ENCODE measurements at places on chromosomes 12 and 14.

GRCh38 chr14:104161602-104162367 is 23.4 kb downstream of the KIF26A start:
- no peak for DNase-seq

DNA sequence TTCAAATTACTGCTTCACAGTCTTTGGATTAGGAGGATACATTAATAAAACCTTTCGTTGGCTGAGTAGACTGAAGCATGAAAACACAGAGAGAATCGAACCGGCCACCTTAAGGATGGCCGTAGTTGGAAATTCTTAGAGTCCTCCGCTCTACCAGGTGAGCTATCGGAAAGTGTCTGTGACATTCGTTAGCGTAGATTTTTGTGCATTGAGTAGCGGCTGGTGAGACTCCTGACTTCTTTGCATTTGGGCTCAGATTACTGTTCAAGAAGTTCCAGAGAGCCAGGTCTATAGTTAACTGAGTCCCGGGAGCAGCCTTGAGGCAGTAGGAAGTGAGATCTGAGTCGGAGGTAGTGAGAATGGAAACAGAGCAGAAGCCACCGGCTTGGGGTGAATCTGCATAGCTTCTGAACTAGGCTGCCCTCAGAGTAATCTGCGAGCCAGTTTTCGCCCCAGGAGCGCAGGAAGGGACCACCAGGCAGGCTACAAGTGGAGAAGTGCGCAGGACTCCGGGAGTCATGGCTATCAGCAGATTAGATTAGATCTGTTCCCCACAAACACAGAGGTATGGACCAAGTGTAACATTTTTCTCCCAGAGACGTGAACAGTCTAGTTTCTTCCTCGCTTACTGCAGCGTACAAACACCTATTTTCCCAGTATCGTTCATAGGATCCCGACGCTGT is 11.0 kb downstream of the OR6S1 start:
- no peak for DNase-seq

DNA sequence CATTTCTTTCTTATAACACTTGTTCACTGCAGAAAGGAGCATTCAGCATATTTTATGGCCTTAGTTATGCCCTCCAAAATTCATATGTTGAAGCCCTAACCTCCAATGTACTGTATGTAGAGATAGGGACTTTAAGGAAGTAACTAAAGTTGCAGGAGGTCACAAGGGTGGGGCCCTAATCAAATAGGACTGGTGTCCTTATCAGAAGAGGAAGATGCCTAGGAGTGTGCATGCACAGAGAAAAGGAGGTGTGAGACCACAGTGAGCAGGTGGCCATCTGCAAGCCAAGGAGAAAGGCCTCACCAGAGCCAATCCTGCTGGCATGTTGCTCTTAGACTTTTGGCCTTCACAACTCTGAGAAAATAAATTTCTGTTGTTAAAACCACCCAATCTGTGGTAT is 12.9 kb upstream of the E2F7 start:
- DNase-seq: no peak

DNA sequence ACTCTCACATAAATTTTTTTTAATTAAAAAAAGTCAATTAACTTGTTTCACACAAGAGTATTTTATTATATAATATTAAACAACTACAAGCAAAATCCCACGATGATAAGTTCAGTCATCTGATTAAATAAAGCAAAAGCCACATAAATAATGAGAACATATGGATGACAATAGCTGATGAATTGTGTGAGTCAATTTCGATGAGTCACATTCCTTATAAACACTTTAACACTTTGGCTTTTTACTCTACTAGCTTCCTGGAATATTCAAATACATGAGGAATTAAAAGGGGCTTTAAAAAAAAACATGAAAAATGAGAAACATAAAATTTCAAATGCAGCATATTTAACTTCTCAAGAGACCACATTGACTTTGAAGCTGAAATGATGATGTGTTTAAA is 95.3 kb downstream of the BCAT1 start:
- DNase-seq: no peak

DNA sequence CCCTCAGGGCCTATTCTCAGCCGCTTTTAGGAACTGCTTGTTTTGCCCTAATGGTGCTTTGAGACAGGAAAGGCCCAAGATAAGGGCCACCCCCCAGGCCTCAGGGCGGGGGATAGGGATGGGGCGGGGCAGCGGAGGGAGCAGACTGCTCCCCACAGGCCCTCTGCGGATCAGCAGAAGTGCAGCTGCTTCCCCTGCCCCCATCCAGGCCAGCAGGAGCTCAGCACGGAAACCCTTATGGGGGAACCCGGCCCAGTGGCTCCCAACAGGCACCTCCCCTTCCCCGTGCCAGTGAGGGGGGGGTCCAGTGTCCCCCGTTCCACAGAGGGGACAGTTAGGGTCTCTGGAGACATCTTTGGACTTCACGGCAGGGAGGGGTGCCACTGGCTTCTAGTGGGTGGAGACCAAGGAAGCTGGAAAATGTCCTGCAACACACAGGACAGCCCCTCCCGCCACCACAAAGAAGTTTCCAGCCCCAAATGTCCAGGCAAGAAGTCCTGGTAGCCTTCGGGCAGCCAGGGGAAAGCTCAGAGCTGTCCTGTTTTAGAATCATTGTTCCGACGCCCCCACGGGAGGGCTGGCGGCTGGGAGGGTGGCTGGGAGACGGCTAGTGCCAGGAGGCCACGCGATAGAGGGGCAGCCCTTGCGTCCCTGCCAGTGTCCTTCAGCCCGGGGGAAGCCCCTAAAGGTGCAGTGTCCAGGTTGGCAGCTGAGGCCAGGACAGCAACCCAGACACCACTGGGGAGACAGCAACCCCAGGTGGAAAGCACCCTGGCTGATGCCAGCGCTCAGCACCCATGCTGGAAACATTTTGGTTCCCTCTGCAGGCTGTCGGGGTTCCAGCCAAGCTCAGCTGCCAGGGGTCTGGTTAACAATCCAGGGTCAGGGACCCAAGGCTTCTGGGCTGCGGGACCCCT is 10.4 kb upstream of the GPR132 start:
- DNase-seq: no peak

GRCh38 chr14:103453791-103454190 is 68.6 kb downstream of the MARK3 start:
- no peak for DNase-seq

DNA sequence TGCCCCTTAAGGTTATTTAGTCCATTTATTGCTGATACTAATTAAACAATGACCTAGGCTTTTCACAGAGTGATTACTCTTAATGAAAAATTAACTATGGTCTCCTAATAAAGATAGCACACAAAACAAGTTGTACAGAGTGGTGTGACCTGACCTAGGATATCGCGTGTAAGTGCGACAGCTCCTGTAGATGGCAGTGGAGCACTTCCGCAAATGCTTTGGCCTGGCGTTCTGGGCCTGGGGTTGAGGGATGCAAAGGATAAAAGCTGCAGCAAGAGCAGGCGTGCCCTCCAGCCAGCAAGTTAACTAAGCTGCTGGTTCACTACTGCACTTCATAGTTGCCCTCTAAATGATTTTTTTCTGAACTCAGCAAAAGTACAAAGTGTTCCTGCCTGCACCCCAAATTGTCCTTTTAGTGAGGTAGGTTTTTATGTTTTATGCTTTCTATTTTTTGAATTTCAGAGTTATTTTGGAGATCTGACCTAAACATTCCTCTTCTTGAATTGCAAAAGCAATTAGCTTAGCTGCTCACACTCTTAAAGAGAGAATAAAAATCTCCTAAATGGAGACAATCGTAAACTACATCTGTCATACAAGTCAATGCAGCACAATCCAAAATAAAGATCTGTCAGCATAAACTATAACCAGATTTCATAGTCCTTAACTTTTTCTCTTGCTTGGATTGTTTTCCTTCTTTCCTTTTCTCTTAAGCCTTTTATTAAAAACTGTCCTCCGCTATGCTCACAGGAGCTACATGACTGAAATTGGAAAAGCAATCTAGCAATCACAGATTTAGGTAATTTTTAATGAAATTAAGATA is 379.6 kb downstream of the LRIG3 start:
- DNase-seq: no peak

GRCh38 chr14:51337520-51337919 is 97.5 kb downstream of the TMX1 start:
- DNase-seq: no peak

GRCh38 chr14:58249611-58250010 is 5.0 kb downstream of the PSMA3 start:
- DNase-seq: no peak

GRCh38 chr12:10025236-10025635 is 5.2 kb upstream of the CLEC9A start:
- DNase-seq: no peak

- DNase-seq: no peak
Observed at GRCh38 chr14:44962334-44963043, 499 bp downstream of the TOGARAM1 start.

GRCh38 chr14:104697892-104698583 is 8.6 kb downstream of the INF2 start:
- DNase-seq: no peak

GRCh38 chr12:31796270-31796951 is 67.6 kb upstream of the AMN1 start:
- DNase-seq: no peak

DNA sequence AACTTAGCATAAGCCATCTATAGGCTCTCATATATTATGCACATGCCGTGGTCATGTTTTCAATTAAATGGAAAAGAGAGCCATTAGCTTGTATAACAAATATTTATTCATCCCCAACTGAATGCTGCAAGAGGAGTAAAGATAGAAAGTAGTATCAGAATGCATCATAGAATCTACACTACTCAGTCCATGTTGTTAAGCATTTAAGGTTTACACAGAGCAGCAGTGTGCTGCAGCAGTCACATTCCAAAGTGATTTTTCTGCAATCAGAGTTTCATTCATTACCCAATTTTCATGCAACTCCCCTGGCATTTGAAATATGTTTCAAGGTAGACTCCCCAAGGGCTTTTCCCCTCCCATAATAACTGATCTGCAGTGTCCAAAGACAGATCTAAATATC is 82.2 kb upstream of the LMO3 start:
- DNase-seq: no peak

GRCh38 chr14:24092110-24092504 is 2.0 kb upstream of the PCK2 start:
- no peak for DNase-seq

- no peak for DNase-seq
Observed at GRCh38 chr14:37172024-37172869, at the start of gene SLC25A21. SLC25A21 (minus strand) TSS chr14:37172606.

- DNase-seq: no peak
Observed at GRCh38 chr12:53749986-53750811, 1.6 kb downstream of the CISTR start.

GRCh38 chr14:100303179-100303578 is 3.1 kb downstream of the SLC25A29 start:
- DNase-seq: no peak

DNA sequence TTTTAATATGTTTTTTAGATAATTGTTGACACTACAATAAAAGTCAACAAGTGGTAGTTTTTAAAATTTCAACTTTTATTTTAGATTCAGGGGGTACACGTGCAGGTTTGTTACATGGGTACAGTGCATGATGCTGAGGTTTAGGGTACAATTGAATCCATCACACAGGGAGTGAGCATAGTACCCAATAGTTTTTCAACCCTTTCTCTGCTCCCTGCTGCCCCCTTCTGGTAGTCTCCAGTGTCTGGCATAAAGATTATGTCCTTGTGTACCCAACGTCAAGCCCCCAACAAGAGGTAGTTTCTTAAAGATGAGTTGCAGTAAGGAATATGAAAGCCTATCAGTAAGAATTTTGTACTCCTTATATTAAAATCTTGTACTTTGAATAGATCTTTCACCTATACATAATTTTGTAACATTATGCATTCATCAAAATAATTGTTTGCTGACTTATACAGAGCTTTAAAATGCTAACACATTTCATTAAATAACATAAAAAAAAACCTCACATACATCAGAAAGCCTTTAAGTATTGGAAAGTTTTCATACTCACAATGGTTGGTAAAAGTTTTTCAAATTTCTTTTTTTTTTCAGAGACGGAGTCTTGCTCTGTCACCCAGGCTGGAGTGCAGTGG is 5.4 kb upstream of the RALGAPA1 start:
- peak; percentile 47 for DNase-seq

- no peak for DNase-seq
Observed at GRCh38 chr12:3313675-3314663, 177.0 kb upstream of the PRMT8 start.

DNA sequence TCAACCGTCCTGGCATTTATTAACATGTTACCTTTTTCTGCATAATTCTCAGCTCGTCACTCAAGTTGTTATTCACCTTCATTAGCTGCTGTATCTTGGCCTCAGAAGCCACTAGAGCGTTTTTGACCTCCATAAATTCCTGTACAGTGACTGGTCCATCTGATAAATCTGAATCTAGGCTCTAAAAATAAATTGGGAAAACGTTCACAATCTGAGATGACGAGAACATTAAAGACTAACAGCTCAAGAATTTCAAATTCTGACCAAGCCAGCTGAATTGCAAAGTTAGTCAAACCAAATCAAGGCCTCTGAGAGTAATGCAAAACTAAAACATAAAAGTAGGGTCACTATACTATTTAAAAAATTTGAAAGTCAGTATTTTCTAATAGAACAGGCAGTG is 45.0 kb downstream of the GIT2 start:
- DNase-seq: no peak

DNA sequence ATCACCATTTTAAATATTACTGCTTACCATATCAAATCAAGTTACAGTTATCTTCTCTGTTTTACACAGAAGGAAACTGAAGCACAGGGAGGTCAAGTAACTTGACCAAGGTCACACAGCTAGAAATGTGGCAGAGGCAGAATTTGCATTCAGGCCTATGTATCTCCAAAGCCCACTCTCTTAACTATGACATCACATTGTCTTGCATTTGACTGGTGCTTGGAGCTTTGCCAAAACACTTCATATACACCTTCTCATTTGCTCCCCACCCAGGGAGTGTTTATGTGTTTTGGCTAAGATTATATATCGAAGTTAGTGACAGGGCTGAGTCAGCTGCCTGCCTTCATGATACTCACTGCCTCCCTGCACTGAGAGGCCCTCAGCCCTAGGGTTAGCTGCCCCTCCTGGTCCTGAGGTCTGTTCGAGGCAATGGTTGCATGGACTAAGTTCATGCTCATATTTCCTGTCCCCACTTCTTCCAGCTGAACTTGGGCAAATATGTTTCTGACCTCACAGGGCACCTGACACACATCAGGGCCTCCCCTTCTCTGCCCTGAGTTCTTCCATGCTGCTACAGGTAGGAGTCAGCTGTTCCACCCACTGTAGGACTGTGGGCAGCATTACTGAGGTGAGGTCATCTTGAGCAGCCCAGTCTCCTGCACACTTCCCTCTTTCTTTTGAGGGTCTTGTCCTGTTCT is 1.8 kb downstream of the GALNT6 start:
- no peak for DNase-seq

- no peak for DNase-seq
Observed at GRCh38 chr12:44247588-44247987, 411.7 kb downstream of the TMEM117 start.

DNA sequence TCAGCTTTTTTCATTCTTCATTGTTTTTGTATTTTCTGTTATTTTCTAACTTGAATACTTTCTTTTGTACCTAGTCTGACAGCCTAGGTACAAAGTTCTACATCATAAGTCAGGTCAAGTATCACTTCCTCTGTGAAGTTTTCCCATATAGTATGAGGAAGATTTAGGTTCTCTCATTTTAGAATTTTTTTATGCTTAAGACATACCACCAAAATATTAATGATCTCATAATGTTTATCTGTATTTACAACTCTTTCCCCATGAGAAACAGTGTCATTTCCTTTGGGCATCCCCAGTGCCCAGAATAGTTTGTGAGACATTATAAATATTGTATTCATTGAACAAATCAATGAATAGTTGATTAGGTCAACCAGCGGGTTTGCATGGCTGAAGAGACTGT is 3.1 kb upstream of the ATF7IP start:
- DNase-seq: no peak

- peak; percentile 75 for DNase-seq
Observed at GRCh38 chr12:48977290-48978281, 536 bp upstream of the WNT1 start.
